PC-3 (cell line): ENCODE measurements at places on chromosomes 1 and 21. TPM values are rescaled to one million over a fixed set of nuclear protein-coding genes. Genes with fewer than 3 reads are reported as not detected.
A peak's percentile ranks its signal among the peaks of the same experiment; 100 is the strongest.

- H3K4me3 ChIP-seq, result no peak overlapping the region
- no peak for DNase-seq
- no peaks in the 10 kb centered on the region for H3K27me3 ChIP-seq
- H3K36me3 ChIP-seq, result no peaks in the 10 kb centered on the region
- no peaks in the 10 kb centered on the region for H3K4me1 ChIP-seq
- no peak overlapping the region for H3K27ac ChIP-seq
Observed at GRCh38 chr1:180603850-180604226, 28.0 kb upstream of the XPR1 start.

DNA sequence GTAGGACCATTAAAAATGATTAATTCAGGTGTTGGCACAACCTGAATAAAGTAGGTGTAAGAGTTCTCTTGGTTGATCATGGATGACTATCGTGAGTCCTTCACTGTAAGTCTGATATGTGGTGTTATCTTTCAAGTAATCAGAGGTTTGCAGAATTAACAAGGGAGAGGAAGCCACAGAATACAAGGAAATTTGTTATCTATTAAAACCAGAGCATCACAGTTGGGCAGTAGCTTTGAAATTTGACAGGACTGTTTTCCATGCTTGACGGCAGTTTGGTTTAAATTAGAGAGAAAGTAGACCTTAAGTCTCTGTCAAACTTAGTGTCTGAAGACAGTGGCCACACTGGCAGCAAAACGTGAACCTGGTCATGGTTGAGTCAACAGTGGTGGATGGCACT lies 139.5 kb upstream of the KCNK2 start:
- no peaks in the 10 kb centered on the region for H3K36me3 ChIP-seq
- H3K27me3 ChIP-seq, result no peaks in the 10 kb centered on the region
- H3K4me3 ChIP-seq, result no peak overlapping the region
- no peaks in the 10 kb centered on the region for H3K4me1 ChIP-seq

DNA sequence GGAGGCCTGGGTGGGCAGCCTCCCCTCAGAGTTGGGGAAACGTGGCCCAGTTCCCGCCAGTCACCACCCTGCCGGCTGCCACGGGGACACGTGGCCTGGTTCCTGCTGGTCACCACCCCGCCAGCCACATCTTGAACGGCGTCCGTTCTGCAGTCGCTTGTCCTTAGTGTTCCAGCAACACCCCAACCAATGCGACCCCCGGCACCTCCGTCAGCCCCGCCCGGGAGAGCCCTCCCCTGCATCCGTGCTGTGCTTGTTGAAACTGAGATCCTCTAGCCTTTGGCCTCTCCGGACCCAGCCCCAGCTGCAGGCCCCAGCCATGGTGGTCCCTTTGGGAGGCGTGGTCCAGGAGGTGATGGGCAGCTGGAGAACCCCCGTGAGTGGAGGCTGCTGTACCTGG lies 18.7 kb downstream of the PRKCZ start:
- DNase-seq, result no peak
- peaks cover 13% of the 10 kb centered on the region for H3K36me3 ChIP-seq
- H3K27ac ChIP-seq, result no peak overlapping the region
- H3K4me3 ChIP-seq, result no peak overlapping the region
- H3K4me1 ChIP-seq, result no peaks in the 10 kb centered on the region
- no peaks in the 10 kb centered on the region for H3K27me3 ChIP-seq

GRCh38 chr1:72481420-72481970 lies 199.2 kb upstream of the NEGR1 start:
- H3K4me1 ChIP-seq, result no peaks in the 10 kb centered on the region
- DNase-seq, result no peak
- no peak overlapping the region for H3K27ac ChIP-seq
- H3K4me3 ChIP-seq, result no peak overlapping the region
- H3K27me3 ChIP-seq, result no peaks in the 10 kb centered on the region

GRCh38 chr21:45555557-45556301 lies 13.5 kb upstream of the SLC19A1 start:
- no peaks in the 10 kb centered on the region for H3K36me3 ChIP-seq
- H3K27ac ChIP-seq, result peak overlapping the region; percentile 85
- H3K4me3 ChIP-seq, result peak overlapping the region; percentile 66
- H3K4me1 ChIP-seq, result peaks cover 14% of the 10 kb centered on the region

DNA sequence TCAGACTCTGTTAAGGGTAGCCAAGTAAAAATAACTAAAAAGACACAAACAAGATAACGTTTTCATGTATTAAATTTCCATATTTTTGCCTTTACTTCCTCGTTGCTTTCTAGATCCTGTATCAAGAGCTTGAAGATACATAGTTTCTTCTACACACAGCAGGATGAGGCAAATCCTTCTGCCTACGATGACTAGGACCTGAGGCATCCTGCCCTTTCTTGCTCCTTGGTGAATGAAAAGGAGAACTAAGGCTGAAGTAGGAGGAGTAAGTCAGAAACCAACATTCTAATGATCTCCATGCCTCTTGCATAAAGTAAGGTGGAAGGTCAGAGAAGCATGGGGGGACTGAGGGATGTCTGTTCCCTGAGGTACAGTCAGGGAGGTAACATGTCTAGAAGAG lies 102.6 kb downstream of the GPATCH2 start:
- no peaks in the 10 kb centered on the region for H3K27me3 ChIP-seq
- peak overlapping the region; percentile 16 for H3K27ac ChIP-seq
- peak; percentile 75 for DNase-seq
- H3K4me1 ChIP-seq, result peaks cover 36% of the 10 kb centered on the region
- H3K4me3 ChIP-seq, result no peak overlapping the region
- H3K36me3 ChIP-seq, result no peaks in the 10 kb centered on the region

DNA sequence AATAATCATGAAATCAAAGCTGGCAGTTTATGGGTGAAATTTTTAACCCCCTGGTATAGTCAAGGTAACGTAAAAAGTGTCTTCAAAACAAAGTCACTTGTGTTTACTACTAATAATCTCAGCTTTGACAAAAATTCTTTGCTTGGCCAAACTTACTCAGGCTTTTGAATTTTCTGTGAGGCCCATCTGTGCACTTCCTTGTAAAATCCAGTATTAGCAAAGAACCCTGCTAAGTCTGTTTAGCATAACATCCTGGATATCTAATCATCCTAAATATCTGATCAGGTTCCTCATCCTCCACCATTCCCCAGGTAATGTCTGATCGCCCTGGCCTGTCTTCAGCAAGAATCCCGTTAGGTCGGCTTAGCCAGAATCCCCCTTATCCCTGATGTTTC lies 3.0 kb downstream of the LYST start:
- H3K4me3 ChIP-seq, result no peak overlapping the region
- no peak for DNase-seq
- H3K27ac ChIP-seq, result no peak overlapping the region
- H3K36me3 ChIP-seq, result no peaks in the 10 kb centered on the region
- H3K27me3 ChIP-seq, result no peaks in the 10 kb centered on the region

- no peaks in the 10 kb centered on the region for H3K36me3 ChIP-seq
- H3K4me1 ChIP-seq, result peaks cover 43% of the 10 kb centered on the region
- H3K4me3 ChIP-seq, result no peak overlapping the region
Observed at GRCh38 chr21:39637197-39637970, 24.6 kb downstream of the B3GALT5 start.

DNA sequence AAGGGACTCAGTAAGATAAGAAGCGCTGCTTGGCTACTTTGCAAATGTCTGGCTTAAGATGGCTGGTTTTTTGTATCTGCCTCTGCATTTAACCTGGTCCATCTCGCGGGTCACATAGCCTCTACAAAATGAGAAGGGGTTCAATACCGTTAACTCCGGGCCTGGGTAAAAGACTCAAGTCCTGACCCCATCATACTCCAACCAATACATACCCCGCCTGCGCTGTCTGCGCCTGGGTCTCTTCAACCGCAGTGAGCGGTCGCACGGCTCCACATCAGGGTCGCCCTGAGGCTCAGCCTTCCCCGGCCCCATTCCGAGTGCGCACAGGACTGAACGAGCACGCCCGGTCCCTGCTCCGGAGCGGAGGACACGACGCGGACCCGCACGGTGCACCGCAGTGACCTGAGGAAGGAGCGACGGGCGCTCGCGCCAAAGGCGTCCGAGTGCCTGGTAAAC lies 558 bp upstream of the PGD start:
- no peaks in the 10 kb centered on the region for H3K27me3 ChIP-seq
- H3K36me3 ChIP-seq, result peaks cover 10% of the 10 kb centered on the region
- H3K27ac ChIP-seq, result peak overlapping the region; percentile 44
- H3K4me1 ChIP-seq, result peaks cover 21% of the 10 kb centered on the region
- peak overlapping the region; percentile 95 for H3K4me3 ChIP-seq

- no peaks in the 10 kb centered on the region for H3K36me3 ChIP-seq
- H3K27ac ChIP-seq, result no peak overlapping the region
- H3K27me3 ChIP-seq, result no peaks in the 10 kb centered on the region
- H3K4me1 ChIP-seq, result no peaks in the 10 kb centered on the region
- H3K4me3 ChIP-seq, result no peak overlapping the region
Observed at GRCh38 chr1:42733415-42734200, 6.4 kb downstream of the CLDN19 start.

DNA sequence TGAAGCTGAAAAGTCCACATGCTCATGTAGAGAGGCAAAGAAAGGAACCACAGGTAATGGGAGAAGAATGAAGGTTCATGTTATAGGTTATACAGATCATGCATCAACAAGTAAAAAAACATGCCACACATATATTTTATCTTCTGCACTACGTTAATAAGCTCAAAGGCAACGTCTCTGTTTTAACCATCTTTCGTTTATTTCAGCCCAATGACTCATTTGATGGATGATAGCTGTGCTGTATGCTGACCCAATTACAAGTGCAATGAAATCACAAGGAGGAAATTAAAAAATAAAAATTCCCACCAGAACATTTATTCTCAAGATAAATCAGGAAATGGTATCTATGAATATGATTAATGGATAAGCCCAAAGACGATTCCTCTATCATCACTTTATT lies 24.6 kb downstream of the XCL1 start:
- no peaks in the 10 kb centered on the region for H3K27me3 ChIP-seq
- no peak overlapping the region for H3K27ac ChIP-seq
- DNase-seq, result no peak
- H3K4me1 ChIP-seq, result peaks cover 4% of the 10 kb centered on the region; the same call in 1 of the 2 replicates

DNA sequence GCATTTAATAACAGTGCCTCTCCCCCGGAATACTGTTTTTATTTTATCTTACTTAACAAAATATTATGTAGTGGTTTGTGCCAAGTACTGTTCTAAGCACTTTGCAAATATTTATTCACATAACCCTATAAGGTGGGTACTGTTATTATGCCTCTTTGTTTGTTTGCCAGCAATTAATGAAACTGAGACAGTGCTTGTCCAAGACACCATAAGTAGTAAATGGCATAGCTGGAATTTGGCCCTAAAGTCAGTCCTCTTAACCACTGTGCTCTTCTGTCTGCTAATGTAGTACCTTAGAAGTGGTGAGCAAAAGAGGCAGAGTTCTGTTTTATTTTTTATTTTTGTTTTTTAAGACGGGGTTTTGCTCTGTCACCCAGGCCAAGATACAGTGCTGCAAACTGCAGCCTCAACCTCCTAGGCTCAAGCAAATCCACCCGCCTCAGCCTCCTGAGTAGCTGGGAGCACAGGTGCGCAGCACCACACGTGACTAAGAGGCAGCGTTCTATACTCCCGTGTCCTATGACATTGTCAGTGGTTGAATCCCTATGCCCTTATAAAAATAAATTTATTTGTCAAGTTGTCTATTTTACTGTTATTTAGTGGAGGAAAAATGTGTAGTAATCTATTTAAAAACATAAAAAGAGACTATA lies 165.8 kb downstream of the CLEC20A start:
- H3K27ac ChIP-seq, result no peak overlapping the region
- no peaks in the 10 kb centered on the region for H3K36me3 ChIP-seq
- H3K4me1 ChIP-seq, result peaks cover 12% of the 10 kb centered on the region; the same call in 1 of the 2 replicates
- no peak for DNase-seq
- H3K4me3 ChIP-seq, result no peak overlapping the region
- H3K27me3 ChIP-seq, result no peaks in the 10 kb centered on the region

DNA sequence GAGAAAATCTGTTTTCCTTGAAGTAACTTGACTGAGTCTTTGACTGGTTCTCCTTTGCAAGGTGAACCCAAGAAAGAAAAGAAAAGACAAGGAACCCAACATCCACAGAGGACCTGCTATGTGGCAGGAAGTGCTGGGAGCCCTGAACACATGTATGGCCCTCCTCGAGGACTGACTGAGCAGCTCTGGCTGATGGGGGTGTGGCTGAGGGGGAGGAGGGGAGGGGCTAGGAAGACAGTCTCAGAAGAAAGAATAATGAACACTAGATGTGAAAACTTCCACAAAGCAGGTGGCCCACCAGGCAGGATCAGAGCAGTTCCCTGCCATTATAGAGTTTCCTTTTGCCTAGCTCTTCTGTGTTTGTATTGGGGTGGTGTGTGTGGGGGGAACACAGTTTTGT lies 26.1 kb downstream of the NENF start:
- no peaks in the 10 kb centered on the region for H3K27me3 ChIP-seq
- no peaks in the 10 kb centered on the region for H3K36me3 ChIP-seq
- H3K4me1 ChIP-seq, result peaks cover 3% of the 10 kb centered on the region; the same call in 1 of the 2 replicates
- no peak overlapping the region for H3K4me3 ChIP-seq
- H3K27ac ChIP-seq, result no peak overlapping the region

GRCh38 chr1:2344121-2344681 lies 47.2 kb downstream of the MORN1 start:
- no peaks in the 10 kb centered on the region for H3K27me3 ChIP-seq
- no peak for DNase-seq
- H3K36me3 ChIP-seq, result no peaks in the 10 kb centered on the region
- H3K4me1 ChIP-seq, result no peaks in the 10 kb centered on the region
- H3K4me3 ChIP-seq, result no peak overlapping the region
- no peak overlapping the region for H3K27ac ChIP-seq

GRCh38 chr1:62288224-62288623 lies 31.0 kb downstream of the KANK4 start:
- H3K27me3 ChIP-seq, result no peaks in the 10 kb centered on the region
- H3K4me1 ChIP-seq, result peaks cover 25% of the 10 kb centered on the region
- H3K4me3 ChIP-seq, result no peak overlapping the region
- no peaks in the 10 kb centered on the region for H3K36me3 ChIP-seq
- H3K27ac ChIP-seq, result no peak overlapping the region
- DNase-seq, result no peak

LAMC1 gene
- total RNA-seq, result 71.5 TPM in 2 replicates

SPSB1 gene
- total RNA-seq, result 18.1 and 32.9 TPM in 2 replicates

INSRR gene
- total RNA-seq, result not detected in 2 replicates

RAB42 gene
- total RNA-seq, result 1.5 and 4.7 TPM in 2 replicates

TAL1 gene
- not detected in 2 replicates for total RNA-seq

LEFTY2 gene
- not detected in 2 replicates for total RNA-seq

TENT5C gene
- 2.2 and 2.4 TPM in 2 replicates for total RNA-seq

GOLT1A gene
- total RNA-seq, result 4.9 and 13.3 TPM in 2 replicates

FAAH gene
- 2.0 and 5.0 TPM in 2 replicates for total RNA-seq

PMF1 gene
- 131 and 163 TPM in 2 replicates for total RNA-seq
